Amygdala (tissue), 56 donors: ENCODE measurements at places on chromosomes 16 and 17.

DNA sequence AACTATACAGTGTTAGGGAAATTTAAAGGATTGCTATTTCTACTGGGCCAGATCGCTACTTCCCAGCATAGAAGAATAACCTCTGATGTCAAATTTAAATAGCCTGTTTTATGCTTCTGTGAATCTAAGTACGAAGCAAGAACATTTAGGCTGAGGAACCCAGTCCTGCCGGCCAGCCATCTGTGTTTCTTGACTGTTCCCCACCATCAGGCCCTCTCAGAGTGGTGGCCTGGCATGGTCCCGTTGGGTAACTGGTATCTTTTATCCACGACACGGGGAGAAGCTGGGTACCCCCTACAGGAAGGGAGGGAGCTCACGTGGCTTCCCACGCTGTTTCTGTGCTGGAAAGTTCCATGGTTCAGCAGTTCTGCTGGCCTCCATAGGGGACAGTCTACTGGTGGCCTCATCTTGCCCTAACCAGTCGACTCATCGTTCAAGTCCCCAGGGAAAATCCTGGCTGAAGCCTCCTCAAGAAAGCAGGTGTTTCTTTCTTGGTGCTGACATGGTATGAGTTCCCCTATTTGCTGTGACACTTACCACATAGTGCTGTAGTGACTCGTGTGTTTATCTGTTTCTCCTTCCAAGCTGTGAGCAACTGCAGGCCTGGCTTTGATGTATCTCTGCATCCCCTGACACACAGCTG lies 201.7 kb upstream of the NLRP1 start:
- DNase-seq: no peak

GRCh38 chr17:47299239-47299910 lies 24.4 kb upstream of the EFCAB13 start:
- no peak for DNase-seq

DNA sequence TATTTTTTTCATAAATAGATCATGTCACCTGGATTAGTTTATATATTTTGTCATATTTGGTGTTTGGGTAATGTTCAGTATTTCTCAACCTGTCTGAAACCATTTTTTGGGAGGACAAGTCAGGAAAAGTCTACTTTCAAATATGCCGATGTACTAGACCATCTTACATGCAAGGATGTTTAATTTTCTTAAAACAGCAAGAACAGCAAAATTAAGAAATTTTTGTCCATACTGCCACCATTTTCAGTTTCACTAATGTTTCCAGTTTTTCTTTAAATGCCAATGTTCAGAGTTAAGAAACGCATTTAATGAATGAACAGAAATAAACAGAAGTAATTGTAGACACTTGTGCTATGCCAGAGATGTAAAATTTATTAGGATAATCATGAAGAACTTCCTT lies 880 bp downstream of the KRTAP3-3 start:
- no peak for DNase-seq

- DNase-seq: no peak
Measured at GRCh38 chr16:48081656-48082055, 74.1 kb downstream of the ABCC12 start.
